Bronchial smooth muscle cell (primary cell): ENCODE measurements at places on chromosomes 2 and 18. TPM values are rescaled to one million over a fixed set of nuclear protein-coding genes. Genes with fewer than 3 reads are reported as not detected.

The IL1B gene
- total RNA-seq = 0.63 TPM in 1 of 2 replicates, not detected in the other

The HTR2B gene
- 11.7 and 13.4 TPM in 2 replicates for total RNA-seq

The STARD6 gene
- 0.17 and 0.32 TPM in 2 replicates for total RNA-seq

The PPM1G gene
- total RNA-seq = 80.7 and 83.5 TPM in 2 replicates

The EFR3B gene
- total RNA-seq = 0.26 and 0.47 TPM in 2 replicates

The UPP2 gene
- total RNA-seq = 0.09 TPM in 1 of 2 replicates, not detected in the other

The HOXD3 gene
- not detected in 2 replicates for total RNA-seq

The ELMOD3 gene
- total RNA-seq = 14.2 and 18.3 TPM in 2 replicates

The RAD51AP2 gene
- total RNA-seq = not detected in 2 replicates

The PID1 gene
- total RNA-seq = 38.8 and 47.7 TPM in 2 replicates

The ACTG2 gene
- total RNA-seq = 0.60 and 0.95 TPM in 2 replicates

The ABCG5 gene
- total RNA-seq = not detected in 2 replicates

The SLC4A3 gene
- total RNA-seq = 2.0 and 2.2 TPM in 2 replicates

The HOXD9 gene
- total RNA-seq = not detected in 2 replicates

The SH3BP4 gene
- total RNA-seq = 21.6 and 22.8 TPM in 2 replicates

The VWC2L gene
- total RNA-seq = under 0.01 TPM in 1 of 2 replicates, not detected in the other

The PROC gene
- not detected in 2 replicates for total RNA-seq

The TMEM169 gene
- total RNA-seq = 0.16 and 0.26 TPM in 2 replicates

The TIMM21 gene
- total RNA-seq = 23.2 and 25.6 TPM in 2 replicates

The ADGRF3 gene
- not detected in 2 replicates for total RNA-seq

The REG3A gene
- not detected in 2 replicates for total RNA-seq

The ALLC gene
- total RNA-seq = not detected in 2 replicates

The CXCR2 gene
- not detected in 2 replicates for total RNA-seq

The OSR1 gene
- 9.7 and 27.0 TPM in 2 replicates for total RNA-seq

The ZNF512 gene
- total RNA-seq = 16.1 and 16.8 TPM in 2 replicates

The FAM124B gene
- under 0.01 and 0.16 TPM in 2 replicates for total RNA-seq

The VSNL1 gene
- total RNA-seq = 0.17 and 0.47 TPM in 2 replicates

The TEKT4 gene
- not detected in 2 replicates for total RNA-seq

The TSN gene
- total RNA-seq = 23.1 and 35.3 TPM in 2 replicates

The IFIH1 gene
- 3.2 and 4.6 TPM in 2 replicates for total RNA-seq

The RNF152 gene
- 3.1 and 18.3 TPM in 2 replicates for total RNA-seq

The BCL11A gene
- total RNA-seq = under 0.01 and 0.17 TPM in 2 replicates

The TUBA3E gene
- total RNA-seq = not detected in 2 replicates

The IFT172 gene
- total RNA-seq = 32.3 and 51.1 TPM in 2 replicates

The BMP10 gene
- not detected in 2 replicates for total RNA-seq

The SCYGR7 gene
- total RNA-seq = not detected in 2 replicates

The NGEF gene
- total RNA-seq = 1.9 and 11.2 TPM in 2 replicates

The CNTNAP5 gene
- total RNA-seq = not detected in 2 replicates

The CIB4 gene
- total RNA-seq = not detected in 2 replicates

The DTNA gene
- 12.6 and 19.1 TPM in 2 replicates for total RNA-seq

The DQX1 gene
- 0.16 TPM in 1 of 2 replicates, not detected in the other for total RNA-seq

The UGGT1 gene
- 51.1 and 52.8 TPM in 2 replicates for total RNA-seq

The UGT1A8 gene
- total RNA-seq = not detected in 2 replicates

The ALK gene
- total RNA-seq = under 0.01 and 0.16 TPM in 2 replicates

The EFHD1 gene
- not detected in 2 replicates for total RNA-seq
